ENCODE measurements at places on chromosomes 6 and 20.

- no peak for DNase-seq
Measured at GRCh38 chr6:152293404-152293803, 343.8 kb downstream of the SYNE1 start.

DNA sequence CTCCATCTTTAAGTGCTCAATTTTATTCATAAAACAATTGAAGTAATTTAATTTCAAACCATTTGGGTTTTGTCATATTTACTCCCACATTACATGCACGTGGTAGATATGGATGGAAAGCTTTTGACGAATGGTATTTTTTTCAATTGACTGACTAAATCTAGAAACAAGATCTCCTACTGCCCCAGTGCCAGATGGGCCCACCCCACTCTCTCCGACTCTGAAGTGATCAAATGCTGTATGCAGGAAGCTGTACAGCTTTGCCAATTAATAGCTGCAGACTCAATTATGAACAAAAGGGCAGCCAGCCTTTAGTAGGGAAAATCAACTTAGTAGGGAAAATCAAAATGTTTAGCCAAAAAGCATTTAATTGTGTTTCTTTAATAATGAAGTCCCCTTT, 46.2 kb downstream of the PACRG start:
- no peak for DNase-seq

- no peak for DNase-seq
Measured at GRCh38 chr20:18783385-18783959, 30.1 kb upstream of the SCP2D1 start.

DNA sequence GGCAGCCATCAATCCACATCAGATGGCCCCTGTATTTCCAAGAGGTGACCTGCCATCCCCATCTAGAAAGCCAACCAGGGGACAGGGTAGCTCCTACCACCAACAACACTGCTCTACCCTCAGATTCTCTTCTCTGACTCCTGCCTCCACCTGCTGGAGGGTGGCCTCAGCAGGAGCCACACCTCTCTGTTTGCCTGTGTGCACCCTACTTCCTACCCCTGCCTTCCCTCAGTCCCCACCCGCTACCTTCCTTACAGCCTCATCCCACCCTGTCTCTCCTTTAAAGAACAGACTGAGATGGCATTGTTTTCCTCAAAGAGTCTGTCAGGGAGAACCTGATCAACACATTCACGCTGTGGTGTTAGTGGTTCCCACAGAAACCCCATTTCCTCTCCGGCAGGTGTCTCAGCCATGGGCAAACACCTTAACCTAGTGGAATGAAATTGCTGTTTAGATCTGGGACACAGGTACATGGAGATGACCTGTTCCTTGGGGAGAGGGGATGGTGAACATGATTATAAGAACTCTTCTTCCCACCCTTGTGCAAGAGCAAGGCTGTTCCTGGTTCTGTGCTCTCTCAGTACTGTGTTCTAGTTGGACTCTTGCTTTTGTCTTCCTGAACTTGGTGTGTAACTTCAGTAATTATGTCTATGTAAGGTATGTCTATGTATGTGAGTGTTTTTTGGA, 1.8 kb downstream of the ENTPD6 start:
- no peak for DNase-seq

GRCh38 chr6:7101290-7101689, 6.5 kb upstream of the RREB1 start:
- DNase-seq, result no peak

DNA sequence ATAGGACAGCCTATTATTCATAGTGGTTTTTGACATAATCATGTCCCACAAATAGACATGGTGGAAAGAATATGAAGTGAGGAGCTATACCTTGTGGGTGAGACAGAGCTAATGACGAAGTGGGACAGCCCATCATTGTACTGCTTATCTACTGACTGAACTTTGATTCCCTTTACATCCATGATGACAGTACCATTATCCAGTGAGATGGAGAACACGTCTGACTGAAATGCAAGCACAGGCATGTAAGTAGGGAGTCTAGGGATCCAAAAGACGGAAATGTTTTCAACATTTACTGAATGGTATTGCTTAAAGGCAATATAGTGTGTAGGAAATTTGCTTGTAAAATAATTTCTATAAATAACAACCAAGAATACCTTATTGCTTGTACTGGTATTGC, 43.5 kb downstream of the FAM229B start:
- DNase-seq, result no peak

- DNase-seq, result no peak
Measured at GRCh38 chr20:20546402-20546801, 166.0 kb downstream of the RALGAPA2 start.

- DNase-seq, result no peak
Measured at GRCh38 chr6:148203281-148203925, 139.2 kb upstream of the SASH1 start.

DNA sequence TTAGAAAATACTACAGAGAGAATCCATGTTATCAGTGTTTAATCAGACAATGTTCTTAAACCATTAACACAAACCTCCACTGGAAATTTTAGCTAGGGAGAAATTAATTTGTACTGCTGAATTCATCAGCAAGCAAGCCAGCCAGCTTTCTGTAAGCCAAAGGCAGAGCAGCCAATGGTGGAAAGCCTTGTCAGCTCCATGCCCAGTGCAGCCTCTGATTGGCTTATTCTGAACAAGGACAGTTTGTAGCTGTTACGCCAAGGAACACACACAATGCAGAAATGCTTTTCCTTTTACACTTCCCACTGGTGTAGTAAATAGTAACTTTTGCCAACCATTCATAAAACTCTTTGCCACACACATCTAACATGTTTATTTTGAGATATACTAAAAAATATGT, 265.0 kb downstream of the TENT5A start:
- peak; percentile 32 for DNase-seq

- no peak for DNase-seq
Measured at GRCh38 chr6:25875926-25876602, 2.0 kb upstream of the SLC17A3 start.

- no peak for DNase-seq
Measured at GRCh38 chr6:156701966-156702365, 75.2 kb upstream of the ARID1B start.

DNA sequence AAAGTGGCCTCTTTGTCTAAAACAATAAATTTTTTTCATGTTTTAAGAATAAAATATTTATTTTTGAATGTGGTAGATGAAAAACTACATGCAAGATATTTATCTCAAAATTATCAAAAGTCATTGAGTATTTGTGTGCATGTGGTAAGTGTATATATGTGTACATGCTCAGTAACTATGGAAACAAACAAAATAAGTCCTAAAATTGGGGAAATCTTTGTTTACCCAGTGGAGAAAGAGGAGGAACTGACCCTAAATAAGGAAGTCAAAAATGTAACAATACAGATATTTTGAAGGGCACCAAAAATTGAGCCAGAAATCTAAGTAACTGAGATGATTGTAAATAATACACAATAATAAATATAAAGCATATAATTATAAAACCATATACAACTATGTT, 639.2 kb downstream of the MAFB start:
- DNase-seq, result no peak

DNA sequence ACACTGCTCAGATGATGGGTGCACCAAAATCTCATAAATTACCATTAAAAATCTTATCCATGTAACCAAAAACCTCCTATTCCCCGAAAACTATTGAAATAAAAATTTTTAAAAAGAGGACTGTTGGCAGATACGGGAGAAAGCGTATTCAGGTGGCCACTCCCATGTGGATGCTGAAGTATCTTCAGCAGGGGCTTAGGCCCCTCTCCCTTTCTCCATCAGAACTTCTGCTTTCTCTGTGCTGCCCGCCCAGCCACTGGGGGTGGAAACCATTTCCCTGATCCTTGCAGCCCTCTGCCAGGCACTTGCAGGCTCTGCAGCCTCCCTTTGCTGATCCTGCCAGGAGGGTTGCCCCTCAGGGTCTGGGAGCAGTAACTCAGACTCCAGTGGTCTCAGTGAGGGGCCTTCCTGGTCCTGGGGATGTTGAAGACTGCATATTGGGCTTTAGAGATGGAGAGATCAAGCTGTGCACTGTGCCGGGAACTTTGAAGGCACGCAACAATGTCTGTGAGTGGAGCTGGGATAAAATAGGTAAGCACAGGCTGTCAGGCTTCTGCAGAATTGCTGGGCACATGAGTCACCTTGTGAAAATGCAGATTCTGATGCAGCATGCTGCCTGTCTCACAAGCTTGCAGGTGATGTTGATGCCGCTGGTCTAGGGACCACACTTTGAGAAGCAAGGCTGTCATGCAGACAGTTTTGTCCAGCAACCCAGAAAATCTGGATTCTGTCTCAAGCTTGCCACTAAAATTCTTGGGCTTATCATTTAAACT, 59.6 kb downstream of the SLC24A3 start:
- no peak for DNase-seq

DNA sequence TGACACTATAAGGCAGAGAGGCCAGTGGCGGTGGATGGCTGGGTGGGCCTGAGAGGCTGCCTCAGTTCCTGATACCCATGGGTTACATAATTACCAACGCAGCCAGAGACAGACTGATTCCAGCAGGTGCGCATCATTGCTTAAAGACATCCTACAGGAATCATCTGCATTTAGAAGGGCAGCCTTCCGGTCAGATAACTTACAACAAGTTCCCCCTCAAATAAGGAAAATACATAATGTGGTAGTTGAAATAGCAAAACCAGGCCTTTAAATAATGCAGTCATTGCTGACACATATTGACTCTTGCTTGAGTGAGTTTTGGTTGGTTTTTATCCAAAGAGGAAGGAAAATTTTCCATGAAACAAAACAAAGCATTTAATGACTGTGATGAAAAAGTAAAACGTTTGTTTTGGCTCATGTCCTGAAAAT, 81.9 kb downstream of the SIM1 start:
- no peak for DNase-seq

- DNase-seq, result no peak
Measured at GRCh38 chr6:6646859-6647258, 58.3 kb downstream of the LY86 start.

DNA sequence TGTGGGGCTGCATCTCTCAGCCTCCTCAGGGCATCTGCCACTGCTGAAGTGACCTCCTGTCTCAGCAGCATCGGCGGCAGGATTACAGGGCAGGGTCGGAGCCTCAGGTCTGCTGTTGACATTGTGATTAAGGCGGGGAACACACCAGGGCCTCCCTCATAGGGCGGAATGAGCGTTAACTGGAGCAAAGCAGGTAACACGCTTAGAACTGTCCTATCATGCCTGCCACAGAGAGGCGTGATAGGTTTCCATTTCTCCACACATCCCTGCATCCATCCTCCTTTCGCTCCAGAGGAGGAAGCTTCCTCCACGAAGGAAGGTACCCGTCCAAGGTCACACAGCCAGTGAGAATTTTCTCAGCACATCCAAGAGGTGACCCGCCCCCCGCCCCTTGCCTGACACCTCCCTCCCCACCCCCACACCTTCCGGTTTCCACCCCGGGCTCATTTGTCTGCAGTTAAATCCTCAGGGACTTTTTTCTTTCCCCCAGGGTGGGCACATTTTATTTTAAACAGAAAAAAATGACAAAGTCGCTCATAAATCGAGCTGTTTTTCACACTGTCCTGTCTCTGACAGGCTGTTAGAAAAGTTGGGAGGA, 200.8 kb downstream of the TFAP2C start:
- DNase-seq, result no peak

GRCh38 chr6:18586133-18586532, 199.0 kb downstream of the RNF144B start:
- DNase-seq, result no peak

GRCh38 chr6:38901802-38902522, 146.6 kb upstream of the GLP1R start:
- no peak for DNase-seq

- no peak for DNase-seq
Measured at GRCh38 chr6:170450916-170451761, 102.0 kb downstream of the PSMB1 start.

GRCh38 chr6:168439794-168440450, 1.1 kb upstream of the SMOC2 start:
- DNase-seq, result no peak

- DNase-seq, result no peak
Measured at GRCh38 chr6:160583794-160584193, 80.3 kb downstream of the LPA start.

- no peak for DNase-seq
Measured at GRCh38 chr6:293193-294174, 1.2 kb downstream of the DUSP22 start.

DNA sequence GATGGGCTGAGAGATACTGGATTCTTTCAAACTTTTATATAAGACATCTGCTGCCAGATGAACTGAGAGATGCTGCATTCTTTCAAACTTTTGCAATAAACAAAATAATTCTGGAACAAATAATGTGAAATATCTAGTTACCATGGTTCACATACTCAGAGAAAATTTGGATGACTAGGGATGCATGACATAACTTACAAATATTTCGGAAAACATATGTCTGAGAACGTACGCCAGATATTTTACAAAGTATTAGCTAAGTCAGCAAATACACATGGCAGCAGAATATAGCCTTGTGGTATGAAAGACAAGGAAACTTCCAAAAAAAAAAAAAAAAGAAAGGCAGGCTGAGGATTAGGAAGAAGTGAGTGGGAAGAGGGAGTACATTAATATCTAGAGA, 113.3 kb upstream of the TRAF3IP2 start:
- DNase-seq, result no peak

GRCh38 chr20:36773107-36773596, 411 bp downstream of the DSN1 start:
- no peak for DNase-seq

GRCh38 chr20:36241678-36242077, 5.4 kb downstream of the AAR2 start:
- no peak for DNase-seq

DNA sequence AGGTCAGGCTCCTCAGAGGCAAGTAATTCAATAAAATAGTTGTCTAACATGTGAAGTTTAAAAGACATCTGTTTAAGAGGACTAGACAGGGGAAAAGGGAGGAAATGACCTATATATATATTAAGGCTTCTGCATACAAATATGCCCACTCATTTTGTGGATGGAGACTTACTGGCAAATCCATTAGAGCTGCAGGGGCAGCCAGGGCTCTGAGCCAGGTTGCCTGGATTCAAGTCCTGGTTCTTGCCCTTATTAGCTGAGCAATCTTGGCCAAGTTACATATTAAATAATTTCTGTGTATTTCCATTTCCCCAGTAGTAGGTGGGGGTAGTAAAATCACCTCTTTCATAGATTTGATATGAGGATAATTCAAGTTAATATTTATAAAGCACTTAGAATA, 287.0 kb upstream of the RIMS1 start:
- DNase-seq, result no peak

GRCh38 chr20:51411870-51412269, 130.6 kb downstream of the NFATC2 start:
- DNase-seq, result no peak

DNA sequence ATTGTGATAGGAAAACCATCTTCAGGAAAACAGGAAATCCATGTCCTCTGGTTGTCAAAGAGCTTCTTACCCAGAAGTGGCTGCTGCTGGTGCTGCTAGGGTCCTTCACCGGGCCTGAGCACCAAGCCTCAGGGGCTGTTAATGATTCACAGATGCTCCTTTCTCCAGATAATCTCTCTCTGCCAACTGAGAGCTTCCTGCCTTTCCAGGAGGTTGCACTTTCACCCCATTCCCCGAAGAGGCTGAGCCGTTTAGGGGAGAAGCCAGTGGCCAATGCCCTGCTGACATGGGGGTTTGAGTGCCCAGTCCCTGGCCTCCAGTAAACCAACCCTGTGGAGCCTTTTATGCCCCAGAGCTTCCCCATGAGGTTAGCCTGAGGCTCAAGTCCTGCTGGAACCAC, 122.4 kb downstream of the CBLN4 start:
- DNase-seq, result no peak

Measured in nucleus accumbens (tissue), 56 donors.